ENCODE measurements at places on chromosomes 7 and 10.

- no peak for DNase-seq
These were observed 65.6 kb downstream of the SH3PXD2A start for GRCh38 chr10:103789771-103790201.

- no peak for DNase-seq
These were observed 164.4 kb downstream of the SVIL start for GRCh38 chr10:29470355-29470705.

GRCh38 chr10:122102869-122103525 lies 114.0 kb downstream of the TACC2 start:
- no peak for DNase-seq

DNA sequence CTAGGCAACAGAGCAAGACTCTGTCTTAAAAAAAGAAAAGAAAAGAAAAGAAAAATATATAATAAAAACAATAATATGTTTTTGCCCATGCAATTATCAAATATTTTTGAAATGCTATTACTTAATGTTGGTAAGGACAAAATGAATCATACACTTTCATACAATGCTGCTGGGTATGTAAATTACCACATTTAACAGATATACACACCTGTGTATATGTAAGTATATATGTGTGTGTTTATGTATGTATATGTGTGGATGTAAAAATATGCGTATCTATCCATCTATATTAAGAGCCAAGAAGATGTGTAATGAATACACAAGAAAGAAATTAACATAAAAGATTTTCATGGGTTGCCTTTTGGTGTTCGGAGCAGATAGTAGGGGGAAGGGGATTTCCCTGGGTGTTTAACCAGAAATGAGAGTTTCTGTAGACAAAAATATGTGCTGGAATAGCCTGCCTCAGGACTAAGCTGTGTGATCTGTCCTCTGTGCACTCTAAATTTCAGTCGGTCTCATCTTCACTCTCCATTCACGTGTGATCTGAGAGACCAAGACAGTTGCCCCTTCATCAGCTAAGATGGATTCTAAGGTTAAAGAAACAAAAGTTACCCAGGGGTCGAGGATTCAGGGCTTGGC lies 61.2 kb downstream of the PRKCQ start:
- no peak for DNase-seq

- no peak for DNase-seq
These were observed 43.9 kb downstream of the DOCK1 start for GRCh38 chr10:126949161-126949503.

DNA sequence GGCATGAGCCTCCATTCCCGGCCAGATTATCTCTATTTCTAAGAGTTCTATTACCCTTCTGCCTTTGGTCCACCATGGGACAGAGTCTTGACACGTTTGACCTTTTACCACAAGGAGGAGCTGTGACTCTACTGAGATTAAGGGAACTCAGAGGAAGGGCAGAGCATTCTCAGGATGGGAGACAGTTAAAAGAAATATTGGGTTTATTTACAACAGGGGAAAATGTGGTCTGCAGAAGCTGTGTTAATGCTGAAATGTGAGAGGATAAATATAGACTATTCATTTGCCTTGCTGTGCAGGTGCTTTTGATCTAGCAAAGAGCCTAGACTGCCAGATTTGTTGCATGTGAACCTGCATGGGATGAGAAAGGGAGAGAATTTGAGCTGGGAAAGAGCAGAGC lies 45.8 kb upstream of the PRSS58 start:
- DNase-seq = no peak

GRCh38 chr10:12629767-12630165 lies 280.4 kb downstream of the CAMK1D start:
- no peak for DNase-seq

- DNase-seq = no peak
These were observed 898.1 kb downstream of the XPNPEP1 start for GRCh38 chr10:109025172-109025571.

GRCh38 chr7:129502708-129503685 lies 666 bp downstream of the SMKR1 start:
- no peak for DNase-seq

DNA sequence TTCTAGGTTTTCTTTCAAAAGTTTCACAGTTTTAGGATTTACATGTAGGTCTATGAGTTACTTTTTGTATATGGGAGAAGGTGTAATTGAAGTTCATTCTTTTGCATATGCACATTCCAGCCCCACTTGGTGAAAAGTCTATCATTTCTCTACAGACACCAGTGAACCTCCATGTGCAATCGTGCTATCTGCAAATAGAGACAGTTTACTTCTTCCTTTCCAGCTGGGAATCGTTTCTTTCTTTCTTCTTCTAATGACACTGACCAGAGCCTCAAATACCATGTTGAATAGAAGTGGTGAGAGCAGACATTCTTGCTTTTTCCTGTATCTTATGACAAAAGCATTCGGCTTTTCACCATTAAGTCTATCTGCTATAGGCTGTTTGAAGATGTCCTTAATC lies 122.7 kb downstream of the ARHGAP22 start:
- no peak for DNase-seq

DNA sequence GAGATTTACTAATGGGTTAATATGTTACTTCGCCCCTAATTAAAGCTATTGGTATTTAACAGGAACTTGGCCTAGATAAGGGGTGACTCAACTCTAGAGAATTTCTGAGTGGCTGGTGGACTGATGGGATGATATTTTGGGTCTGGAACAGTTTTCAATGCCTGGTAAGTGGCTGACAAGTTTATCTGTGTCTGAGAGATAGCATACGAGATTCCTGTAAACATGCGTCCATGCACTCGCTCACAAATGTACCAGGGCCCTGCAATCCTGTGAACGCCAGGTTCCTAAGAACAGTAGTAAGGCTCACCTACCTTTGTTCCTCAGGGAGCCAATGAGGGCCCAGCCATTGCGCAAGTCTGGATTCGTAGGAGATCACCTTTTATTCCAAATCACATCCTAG lies 683.8 kb upstream of the ANKRD30A start:
- no peak for DNase-seq

DNA sequence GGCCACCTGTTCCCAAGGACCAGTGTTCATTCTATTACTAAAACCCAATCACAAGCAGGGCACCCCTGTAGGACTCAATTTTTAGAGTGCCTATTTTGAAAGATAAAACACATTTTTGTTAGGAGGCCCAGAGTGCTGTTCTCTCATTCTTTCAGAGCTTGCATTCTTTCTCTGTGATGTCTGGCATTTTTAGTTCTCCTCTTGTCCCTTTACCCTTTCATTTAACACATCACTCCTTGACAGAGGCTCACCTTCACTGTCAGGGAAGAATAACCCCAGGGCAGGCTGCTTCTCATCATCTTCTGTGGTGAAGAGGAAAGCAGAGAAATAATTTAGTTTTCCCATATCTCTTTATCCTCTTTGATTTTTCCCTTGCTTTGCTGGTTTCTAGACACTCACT lies 73.9 kb downstream of the CHRM2 start:
- DNase-seq = no peak

- no peak for DNase-seq
These were observed 3.8 kb upstream of the GTF2IRD1 start for GRCh38 chr7:74449809-74450397.

DNA sequence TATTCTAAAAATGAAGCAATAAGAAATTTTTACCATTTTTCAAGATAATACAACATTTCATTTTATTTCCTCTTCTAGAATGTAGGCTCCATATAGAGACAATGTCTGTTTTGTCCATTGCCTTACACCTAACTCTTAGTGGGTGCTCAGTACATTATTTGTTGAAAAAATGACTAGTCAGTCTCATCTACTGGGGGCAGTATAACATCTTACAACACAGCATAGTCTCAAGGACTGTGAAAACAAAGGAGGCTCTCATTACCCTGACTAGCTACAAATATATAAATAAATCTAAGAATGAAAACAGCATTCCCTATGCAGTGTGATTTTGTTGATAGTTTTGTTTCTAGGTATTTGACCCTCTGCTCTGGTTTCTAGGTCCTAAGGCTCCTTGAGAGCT lies 11.6 kb downstream of the CRPPA start:
- DNase-seq = no peak

- no peak for DNase-seq
These were observed 6.6 kb upstream of the LOXL4 start for GRCh38 chr10:98274562-98274961.

DNA sequence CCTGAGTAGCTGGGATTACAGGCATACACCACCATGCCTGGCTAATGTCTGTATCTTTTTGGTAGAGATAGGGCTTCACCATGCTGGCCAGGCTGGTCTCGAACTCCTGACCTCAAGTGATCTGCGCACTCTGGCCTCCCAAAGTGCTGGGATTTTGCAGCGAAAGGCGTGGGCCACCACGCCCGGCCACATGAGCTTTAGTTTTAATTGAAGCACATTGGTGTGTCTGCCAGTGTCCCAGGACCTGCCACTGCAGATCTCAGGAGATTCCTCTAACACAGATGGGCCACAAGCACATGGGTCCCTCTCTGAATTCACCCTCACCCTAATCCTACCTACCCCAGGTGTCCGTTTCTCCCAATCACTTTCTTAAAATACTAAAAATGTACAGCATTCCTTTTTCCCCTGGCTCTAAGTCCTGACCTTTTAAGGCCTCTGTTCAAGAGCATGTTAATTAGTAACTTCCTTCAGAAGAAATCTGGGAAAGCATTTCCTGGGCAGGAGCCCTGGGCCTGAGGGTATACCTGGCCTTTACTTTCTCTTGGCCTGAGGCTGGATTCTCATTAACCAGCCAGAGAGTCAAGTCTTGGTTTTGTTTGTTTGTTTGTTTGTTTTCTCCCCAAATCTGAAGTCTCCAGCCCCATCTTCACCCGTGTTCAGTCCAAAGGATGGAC lies 82.6 kb downstream of the PRPF18 start:
- no peak for DNase-seq

DNA sequence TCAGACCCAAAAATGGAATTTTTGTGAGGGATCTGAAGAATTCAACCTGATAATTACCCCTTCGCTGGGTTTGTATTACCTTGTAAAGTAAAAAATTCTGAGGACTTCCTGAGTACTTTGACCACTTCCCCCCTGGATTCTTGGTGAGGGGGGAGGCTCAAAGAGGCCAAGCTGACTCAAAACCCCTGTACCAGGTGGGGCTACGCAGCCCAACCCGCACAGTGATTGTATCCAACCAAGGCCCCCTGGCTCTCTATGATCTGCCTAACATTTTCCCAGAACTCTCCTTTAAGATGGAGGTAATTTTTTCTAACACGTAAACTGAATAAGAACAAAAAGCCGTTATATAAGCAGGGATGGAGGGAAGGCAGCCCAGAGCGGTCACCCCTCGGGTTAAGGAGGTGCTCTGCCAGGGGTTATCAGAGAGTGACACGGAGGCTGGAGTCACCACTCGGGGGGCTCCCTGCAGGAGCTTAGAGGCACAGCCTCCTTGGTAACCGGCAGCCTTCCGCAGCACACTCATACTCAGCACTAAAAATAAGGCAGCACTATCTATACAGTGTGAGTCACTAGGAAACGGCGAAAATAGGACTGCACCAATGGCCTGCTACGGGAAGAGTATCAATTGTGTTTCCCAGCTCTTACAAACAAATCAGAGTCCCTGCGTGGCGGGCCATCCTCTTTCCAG lies 255.4 kb downstream of the ELMO1 start:
- no peak for DNase-seq

GRCh38 chr10:4331150-4331549 lies 494.9 kb upstream of the AKR1E2 start:
- no peak for DNase-seq

GRCh38 chr7:50953303-50953702 lies 170.6 kb upstream of the GRB10 start:
- no peak for DNase-seq

DNA sequence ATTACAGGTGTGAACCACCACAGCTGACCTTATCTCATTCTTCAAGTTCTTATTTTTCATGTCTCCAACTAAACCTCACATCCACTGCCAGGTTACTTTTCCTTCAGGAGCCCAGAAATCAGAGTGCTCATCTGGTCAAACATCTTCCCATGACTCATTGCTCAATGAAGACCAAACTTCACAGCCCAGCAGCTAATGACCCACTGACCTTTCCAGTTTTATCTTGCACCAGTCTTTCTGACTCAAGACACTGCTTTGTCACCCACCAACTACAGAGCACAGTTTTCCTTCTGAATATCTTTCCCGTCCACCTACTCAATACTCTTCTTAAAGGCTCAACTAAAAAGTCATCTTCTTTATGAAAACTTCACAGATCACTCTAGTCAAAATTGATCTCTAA lies 245.1 kb downstream of the CHCHD3 start:
- DNase-seq = no peak

GRCh38 chr10:95363303-95363912 lies 72.6 kb upstream of the PDLIM1 start:
- DNase-seq = peak; percentile 9

- DNase-seq = no peak
These were observed 1.7 kb downstream of the PPP1R9A start for GRCh38 chr7:94909179-94909466.

All from NCI-H2081 treated with DMSO at 0.1 percent for 48 hours (cell line).